ENCODE measurements at places on chromosomes 16 and 17. TPM values are rescaled to one million over a fixed set of nuclear protein-coding genes. Genes with fewer than 3 reads are reported as not detected.

GRCh38 chr16:87725596-87726235 lies 40.1 kb downstream of the KLHDC4 start:
- DNase-seq = no peak
- H3K27me3 ChIP-seq = no peaks in the 10 kb centered on the region
- H3K4me1 ChIP-seq = no peaks in the 10 kb centered on the region
- H3K4me3 ChIP-seq = no peak overlapping the region
- peaks cover 60% of the 10 kb centered on the region for H3K36me3 ChIP-seq

- H3K4me3 ChIP-seq = no peak overlapping the region
- H3K27me3 ChIP-seq = no peaks in the 10 kb centered on the region
- DNase-seq = no peak
- no peak overlapping the region for H3K27ac ChIP-seq
- peaks cover 12% of the 10 kb centered on the region for H3K36me3 ChIP-seq
Observed at GRCh38 chr16:80971819-80972218, 34.9 kb downstream of the CMC2 start.

DNA sequence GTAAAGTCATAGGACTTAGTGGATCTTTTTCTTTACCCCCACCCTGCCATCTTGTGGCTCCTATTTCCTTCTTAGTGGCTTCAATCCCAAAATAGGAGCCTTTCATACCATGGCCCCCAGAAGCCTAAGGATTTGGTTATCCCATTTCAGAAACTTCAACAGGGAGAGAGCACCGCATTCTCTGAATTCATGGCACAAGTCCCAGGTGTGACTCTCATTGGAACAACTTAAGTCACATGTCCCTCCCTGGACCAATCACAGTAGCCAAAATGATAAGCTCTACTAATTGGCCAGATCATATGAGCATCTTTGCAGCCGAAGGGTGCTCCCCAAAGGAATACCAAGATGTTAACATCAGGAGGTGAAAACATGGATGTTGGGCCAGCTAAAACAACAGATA lies 43.2 kb downstream of the AXIN2 start:
- H3K27ac ChIP-seq = no peak overlapping the region
- H3K4me3 ChIP-seq = no peak overlapping the region
- no peaks in the 10 kb centered on the region for H3K27me3 ChIP-seq
- no peaks in the 10 kb centered on the region for H3K36me3 ChIP-seq
- DNase-seq = no peak

- H3K4me3 ChIP-seq = peak overlapping the region; percentile 31
- no peaks in the 10 kb centered on the region for H3K27me3 ChIP-seq
- H3K4me1 ChIP-seq = peaks cover 58% of the 10 kb centered on the region
- no peaks in the 10 kb centered on the region for H3K36me3 ChIP-seq
Observed at GRCh38 chr17:41793784-41794539, 7.5 kb upstream of the JUP start.

- H3K4me3 ChIP-seq = no peak overlapping the region
- H3K4me1 ChIP-seq = peaks cover 28% of the 10 kb centered on the region
- H3K27ac ChIP-seq = no peak overlapping the region
- no peaks in the 10 kb centered on the region for H3K27me3 ChIP-seq
Observed at GRCh38 chr17:75767881-75768280, 2.9 kb upstream of the GALK1 start.

- peaks cover 46% of the 10 kb centered on the region for H3K27me3 ChIP-seq
- no peaks in the 10 kb centered on the region for H3K36me3 ChIP-seq
- H3K4me3 ChIP-seq = no peak overlapping the region
- no peak for DNase-seq
- peaks cover 5% of the 10 kb centered on the region for H3K4me1 ChIP-seq
- H3K27ac ChIP-seq = no peak overlapping the region
Observed at GRCh38 chr16:87057951-87058560, 259.1 kb downstream of the C16orf95 start.

- H3K27ac ChIP-seq = no peak overlapping the region
- no peaks in the 10 kb centered on the region for H3K4me1 ChIP-seq
- no peak overlapping the region for H3K4me3 ChIP-seq
- H3K27me3 ChIP-seq = no peaks in the 10 kb centered on the region
- DNase-seq = no peak
- peaks cover 38% of the 10 kb centered on the region for H3K36me3 ChIP-seq
Observed at GRCh38 chr17:67121316-67121891, 77.0 kb downstream of the CACNG1 start.

The C17orf67 gene
- 1.3 TPM for total RNA-seq

The MRPL38 gene
- total RNA-seq = 41.7 TPM

The ALOX15B gene
- 98.9 TPM for total RNA-seq

The MED9 gene
- 22.6 TPM for total RNA-seq

The TP53TG3C gene
- not detected for total RNA-seq
